ENCODE measurements at places on chromosomes 1 and 21. TPM values are rescaled to one million over a fixed set of nuclear protein-coding genes. Genes with fewer than 3 reads are reported as not detected.
A peak's percentile ranks its signal among the peaks of the same experiment; 100 is the strongest.

Gene NIBAN1
- 5.0 TPM for total RNA-seq

Gene CD101
- total RNA-seq, result 0.73 TPM

Gene FCN3
- total RNA-seq, result not detected

Gene GUCA2A
- total RNA-seq, result not detected

Gene UBE2U
- total RNA-seq, result not detected

Gene PEAR1
- 0.12 TPM for total RNA-seq

Gene ANKRD34A
- total RNA-seq, result 0.66 TPM

Gene F13B
- total RNA-seq, result not detected

Gene PPIAL4G
- 0.09 TPM for total RNA-seq

Gene NPL
- 5.7 TPM for total RNA-seq

Gene TRPM2
- total RNA-seq, result 12.5 TPM

Gene CRNN
- not detected for total RNA-seq

Gene ATP6V1G3
- total RNA-seq, result 1.3 TPM

Gene TAS1R1
- total RNA-seq, result 0.51 TPM

DNA sequence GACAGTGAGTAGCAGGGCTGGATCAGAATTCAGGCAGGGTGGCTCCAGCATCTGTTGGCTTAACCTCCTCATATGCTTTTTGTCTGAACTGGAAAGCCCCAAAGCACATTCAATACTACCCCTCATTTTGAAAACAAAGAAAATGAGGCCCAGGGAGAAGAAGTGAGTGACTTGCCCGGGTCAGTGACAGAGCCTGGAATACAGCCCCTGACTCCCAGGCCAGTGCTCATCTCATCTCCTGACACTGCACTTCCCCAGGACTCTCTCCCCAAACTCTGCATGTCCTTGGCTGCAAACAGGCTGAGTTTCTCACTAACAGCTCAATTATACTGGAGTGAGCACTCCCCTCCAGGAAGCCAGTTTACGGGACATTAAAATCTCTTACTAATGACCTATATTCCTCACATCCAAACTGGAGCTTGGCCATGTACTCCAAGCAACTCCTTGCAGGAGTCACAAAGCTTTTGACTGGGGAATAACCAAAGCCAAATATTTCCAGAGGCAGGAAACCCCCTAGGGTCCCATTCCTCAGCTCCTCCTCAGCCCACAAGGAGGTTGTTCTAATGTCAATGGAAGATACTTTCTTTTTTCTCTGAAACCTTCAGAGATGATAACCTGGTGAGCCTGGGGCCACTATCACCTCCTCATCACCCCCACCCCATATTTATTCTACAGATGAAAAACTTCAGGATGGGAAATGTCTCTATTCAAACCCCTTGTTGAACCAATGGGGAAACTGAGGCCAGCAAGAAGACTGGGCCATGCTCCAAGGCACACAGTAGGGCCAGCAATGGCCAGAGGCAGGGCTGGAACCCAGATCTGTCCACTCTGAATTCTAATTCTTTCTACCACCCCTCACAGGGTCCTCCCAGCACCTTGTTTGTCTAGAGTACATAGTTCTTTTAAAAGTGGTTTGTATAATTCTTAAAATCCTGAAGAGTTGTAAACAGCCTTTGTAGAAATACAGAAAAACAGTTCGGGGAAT lies 127.0 kb downstream of the PLPP3 start:
- no peaks in the 10 kb centered on the region for H3K36me3 ChIP-seq
- no peak overlapping the region for H3K27ac ChIP-seq
- H3K27me3 ChIP-seq, result no peaks in the 10 kb centered on the region
- no peak overlapping the region for H3K4me3 ChIP-seq

- no peak for DNase-seq
- H3K27me3 ChIP-seq, result no peaks in the 10 kb centered on the region
- H3K27ac ChIP-seq, result no peak overlapping the region
- H3K4me1 ChIP-seq, result no peaks in the 10 kb centered on the region
Measured at GRCh38 chr1:86522240-86522639, 24.6 kb upstream of the CLCA4 start.

DNA sequence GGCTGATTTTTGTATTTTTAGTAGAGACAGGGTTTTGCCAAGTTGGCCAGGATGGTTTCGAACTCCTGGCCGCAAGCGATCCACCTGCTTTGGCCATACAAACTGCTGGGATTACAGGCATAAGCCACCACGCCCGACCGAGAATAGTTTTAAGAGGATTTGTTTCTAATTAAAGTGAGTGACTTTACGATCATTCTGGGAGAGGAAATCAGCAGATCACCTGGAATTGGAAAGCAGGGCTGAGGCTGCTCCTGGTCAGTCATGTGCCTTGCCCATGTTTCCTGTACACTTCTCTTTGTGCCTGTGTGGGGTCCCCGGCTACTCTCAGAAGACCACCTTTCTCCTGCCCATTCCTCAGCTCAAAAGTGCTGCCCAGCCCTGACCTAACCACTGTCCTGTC lies 33.9 kb downstream of the ZBTB8B start:
- H3K4me1 ChIP-seq, result no peaks in the 10 kb centered on the region
- no peaks in the 10 kb centered on the region for H3K36me3 ChIP-seq
- DNase-seq, result no peak

DNA sequence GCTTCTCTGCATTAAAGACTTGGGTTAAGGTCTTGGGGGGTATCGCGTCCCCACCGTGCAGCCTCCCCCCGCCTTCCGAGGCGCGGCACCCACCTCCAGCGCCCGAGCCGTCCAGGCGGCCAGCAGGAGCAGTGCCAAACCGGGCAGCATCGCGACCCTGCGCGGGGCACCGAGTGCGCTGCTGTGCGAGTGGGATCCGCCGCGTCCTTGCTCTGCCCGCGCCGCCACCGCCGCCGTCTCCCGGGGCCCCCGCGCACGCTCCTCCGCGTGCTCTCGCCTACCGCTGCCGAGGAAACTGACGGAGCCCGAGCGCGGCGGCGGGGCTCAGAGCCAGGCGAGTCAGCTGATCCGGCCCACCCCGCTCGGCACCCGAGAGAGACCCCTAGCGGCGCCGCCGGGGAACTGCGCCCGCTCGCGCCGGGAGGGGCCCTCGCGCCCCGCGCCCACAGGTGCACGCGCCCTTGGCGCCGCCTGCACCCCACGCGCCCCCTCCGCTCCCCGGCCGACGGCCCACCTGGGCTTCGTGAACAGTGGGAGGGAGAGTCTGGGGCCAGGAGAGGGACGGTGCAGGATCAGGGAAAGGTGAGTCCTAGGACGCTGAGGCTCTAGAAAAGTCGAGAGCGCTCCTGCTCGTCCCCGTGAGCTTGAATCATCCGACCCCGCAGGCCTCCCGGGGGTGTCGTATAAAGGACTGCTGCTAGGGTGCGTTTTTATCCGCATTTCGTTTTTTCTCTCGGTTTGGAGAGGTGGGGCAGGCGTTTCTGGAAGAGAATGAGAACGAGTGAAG lies at the start of gene APP:
TSS of gene APP (minus strand) at position 300 of the 787 bp plus-strand sequence. CDS start at position 150, 150 bp downstream.
- DNase-seq, result peak; percentile 93
- no peaks in the 10 kb centered on the region for H3K36me3 ChIP-seq

DNA sequence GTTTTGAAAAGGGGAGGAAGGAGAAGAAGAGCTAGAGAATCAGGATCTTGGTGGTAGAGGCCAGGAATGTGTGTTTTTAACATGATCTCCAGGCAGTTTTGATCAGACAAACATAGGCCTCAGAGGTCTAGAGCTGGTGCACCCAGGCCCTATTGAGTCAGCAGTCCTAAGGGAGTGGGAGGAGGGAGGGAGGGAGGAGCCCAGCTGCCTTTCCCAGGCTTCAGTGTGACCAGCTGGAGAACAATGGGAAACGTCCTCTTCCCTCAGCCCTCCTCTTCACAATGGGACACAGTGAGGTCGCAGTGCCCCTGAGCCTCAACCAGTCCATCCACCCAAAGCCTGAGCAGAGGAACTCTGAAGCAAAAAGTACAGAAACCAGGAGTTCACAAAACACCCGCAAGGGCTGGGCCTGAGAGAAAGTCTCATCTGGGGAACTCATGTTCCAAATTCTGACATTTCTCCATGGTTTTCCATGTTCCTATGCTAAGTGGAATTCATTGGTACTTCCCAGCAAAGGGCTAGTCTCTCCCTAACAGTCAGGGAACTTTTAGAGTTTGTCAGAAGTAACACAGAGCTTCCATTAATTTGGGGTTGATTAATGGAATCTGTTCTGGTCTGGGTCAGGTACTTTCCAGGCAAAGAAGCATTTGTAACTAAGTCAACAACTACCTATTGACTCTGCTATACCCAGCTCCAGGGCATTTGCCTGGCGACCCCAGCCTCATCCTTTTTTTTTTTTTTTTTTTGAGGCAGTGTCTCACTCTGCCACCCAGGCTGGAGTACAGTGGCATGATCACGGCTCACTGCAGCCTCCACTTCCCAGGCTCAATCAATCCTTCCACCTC lies 37.5 kb downstream of the ELAPOR1 start:
- peaks cover 5% of the 10 kb centered on the region for H3K4me1 ChIP-seq
- peak; percentile 79 for DNase-seq
- H3K4me3 ChIP-seq, result no peak overlapping the region
- no peaks in the 10 kb centered on the region for H3K36me3 ChIP-seq
- H3K27me3 ChIP-seq, result no peaks in the 10 kb centered on the region
- H3K27ac ChIP-seq, result peak overlapping the region; percentile 75

DNA sequence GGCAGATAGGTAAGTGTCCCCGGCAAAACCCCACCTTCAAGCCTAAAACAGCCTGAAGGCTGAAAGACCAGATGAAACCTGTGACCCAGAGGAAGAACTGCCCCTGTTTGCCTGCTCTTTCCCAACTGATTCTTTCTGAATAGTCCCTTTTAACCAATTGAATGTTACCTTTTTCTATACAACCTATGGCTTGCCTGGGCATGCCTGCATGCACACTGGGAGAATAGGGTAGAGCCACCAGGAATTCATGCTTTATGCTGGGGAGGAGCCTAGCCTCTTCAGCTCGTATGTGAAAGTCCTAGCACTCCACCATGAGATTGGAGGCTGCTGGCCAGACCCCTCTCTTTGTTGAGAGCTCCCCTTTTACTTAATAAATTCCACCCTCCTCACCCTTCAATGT lies 340.0 kb downstream of the PTBP2 start:
- no peak overlapping the region for H3K27ac ChIP-seq
- H3K4me3 ChIP-seq, result no peak overlapping the region
- DNase-seq, result no peak
- no peaks in the 10 kb centered on the region for H3K4me1 ChIP-seq

DNA sequence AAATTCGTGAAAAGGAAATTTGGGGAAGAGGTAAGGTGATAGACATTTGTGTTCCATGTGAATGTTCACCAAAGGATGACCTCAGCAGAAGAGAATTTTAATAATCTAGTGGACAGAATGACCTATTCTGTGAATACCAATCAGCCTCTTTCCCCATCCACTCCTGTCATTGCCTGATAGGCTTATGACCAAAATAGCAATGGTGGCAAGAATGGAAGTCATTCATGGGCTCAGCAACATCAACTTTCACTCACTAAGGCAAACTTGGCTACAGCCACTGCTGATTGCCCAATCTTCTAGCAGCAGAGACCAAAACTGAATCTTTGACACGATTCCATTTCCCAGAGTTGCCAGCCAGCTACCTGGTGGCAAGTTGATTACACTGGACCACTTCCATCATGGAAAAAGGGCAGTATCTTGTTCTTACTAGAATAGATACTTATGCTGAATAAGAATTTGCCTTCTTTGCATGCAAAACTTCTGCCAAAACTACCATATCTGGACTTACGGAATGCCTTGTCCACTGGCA lies 348.7 kb upstream of the PBX1 start:
- H3K27me3 ChIP-seq, result no peaks in the 10 kb centered on the region
- no peak overlapping the region for H3K27ac ChIP-seq
- no peaks in the 10 kb centered on the region for H3K36me3 ChIP-seq
- DNase-seq, result no peak
- H3K4me1 ChIP-seq, result no peaks in the 10 kb centered on the region
- no peak overlapping the region for H3K4me3 ChIP-seq

DNA sequence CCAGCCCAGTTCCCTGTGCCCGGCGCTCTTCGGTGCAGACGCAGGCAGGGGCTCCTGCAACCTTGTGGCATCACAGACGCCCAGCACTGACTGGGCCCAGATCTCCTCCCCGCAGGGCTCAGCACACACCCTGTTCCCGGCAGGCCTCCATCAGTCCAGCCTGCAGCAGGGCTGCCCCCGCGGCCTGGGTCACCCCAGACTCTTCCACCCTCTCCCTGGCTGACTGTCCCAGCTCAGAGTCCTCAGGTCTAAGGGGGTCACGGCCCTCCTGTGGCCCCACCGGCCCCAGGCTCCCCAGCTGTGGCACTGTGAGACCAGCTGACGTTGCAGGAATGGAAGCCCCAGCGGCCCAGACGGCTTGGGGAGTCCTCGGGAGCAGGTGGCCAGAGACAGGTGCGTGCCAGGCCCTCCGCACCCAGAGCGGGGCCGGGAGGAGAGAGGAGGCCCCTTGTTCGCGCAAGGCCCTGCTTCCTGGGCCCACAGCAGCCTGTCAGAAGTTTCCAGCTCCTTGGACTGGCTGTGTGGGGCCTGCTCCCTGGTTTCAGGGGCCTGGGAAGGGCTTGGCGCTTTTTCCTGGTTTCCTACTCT lies 4.2 kb downstream of the B3GALT6 start:
- no peak for DNase-seq
- H3K4me1 ChIP-seq, result no peaks in the 10 kb centered on the region
- no peak overlapping the region for H3K4me3 ChIP-seq
- peaks cover 3% of the 10 kb centered on the region for H3K36me3 ChIP-seq
- H3K27ac ChIP-seq, result no peak overlapping the region
- H3K27me3 ChIP-seq, result no peaks in the 10 kb centered on the region

DNA sequence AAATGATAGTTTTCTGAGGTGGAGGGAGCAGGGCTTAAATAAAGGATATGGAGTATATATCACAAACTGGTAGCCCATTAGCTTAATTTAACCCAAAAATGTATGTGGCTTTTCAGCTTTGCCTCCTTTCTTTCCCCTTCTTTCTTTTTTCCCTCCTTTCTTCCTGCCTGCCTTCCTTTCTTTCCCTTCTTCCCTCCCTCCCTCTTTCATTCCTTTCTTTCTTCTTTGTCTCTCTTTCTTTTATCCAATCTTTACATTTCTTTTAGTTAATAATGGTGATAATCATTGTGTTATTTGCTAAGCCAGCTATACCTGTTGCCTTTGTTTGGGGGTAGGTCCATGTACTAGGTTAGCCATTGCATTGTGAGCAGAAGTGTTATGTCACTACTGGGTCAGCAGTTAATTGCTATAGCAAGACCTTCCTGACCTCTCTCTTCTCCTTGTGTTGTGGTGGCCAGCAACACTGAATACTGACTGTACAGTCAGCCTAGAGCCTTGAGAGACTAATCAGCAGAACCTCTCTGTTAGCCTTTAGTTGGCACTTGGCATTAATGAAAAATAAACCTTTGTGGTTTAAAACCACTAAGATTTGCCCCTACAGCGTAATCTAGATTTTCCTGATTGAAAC lies 5.1 kb downstream of the GORAB start:
- H3K4me1 ChIP-seq, result no peaks in the 10 kb centered on the region
- peaks cover 28% of the 10 kb centered on the region for H3K36me3 ChIP-seq
- no peaks in the 10 kb centered on the region for H3K27me3 ChIP-seq
- no peak overlapping the region for H3K4me3 ChIP-seq
- DNase-seq, result no peak

- H3K27ac ChIP-seq, result no peak overlapping the region
- no peak overlapping the region for H3K4me3 ChIP-seq
- DNase-seq, result peak; percentile 45
- no peaks in the 10 kb centered on the region for H3K27me3 ChIP-seq
Measured at GRCh38 chr1:30321996-30322858, 401.2 kb downstream of the MATN1 start.

GRCh38 chr1:158008630-158009029 lies 15.2 kb downstream of the KIRREL1 start:
- H3K27me3 ChIP-seq, result no peaks in the 10 kb centered on the region
- no peaks in the 10 kb centered on the region for H3K36me3 ChIP-seq
- no peak for DNase-seq
- peaks cover 28% of the 10 kb centered on the region for H3K4me1 ChIP-seq
- no peak overlapping the region for H3K4me3 ChIP-seq

Data from endodermal cell (in vitro differentiated cells).